DMS79 (cell line): ENCODE measurements at places on chromosomes 13 and 19.

GRCh38 chr13:40271931-40272775 is 394.3 kb downstream of the FOXO1 start:
- DNase-seq = no peak

- DNase-seq = peak; percentile 86
Observed at GRCh38 chr19:5949792-5950305, 28.1 kb downstream of the RANBP3 start.

GRCh38 chr19:3433805-3434540 is 46.4 kb downstream of the SMIM24 start:
- no peak for DNase-seq

GRCh38 chr19:49688531-49689132 is 762 bp upstream of the ADM5 start:
- DNase-seq = no peak
